HuH-7.5 (cell line): ENCODE measurements at places on chromosomes 16 and 17.

GRCh38 chr17:52724578-52724977 is 566.1 kb upstream of the CA10 start:
- no peak for DNase-seq

DNA sequence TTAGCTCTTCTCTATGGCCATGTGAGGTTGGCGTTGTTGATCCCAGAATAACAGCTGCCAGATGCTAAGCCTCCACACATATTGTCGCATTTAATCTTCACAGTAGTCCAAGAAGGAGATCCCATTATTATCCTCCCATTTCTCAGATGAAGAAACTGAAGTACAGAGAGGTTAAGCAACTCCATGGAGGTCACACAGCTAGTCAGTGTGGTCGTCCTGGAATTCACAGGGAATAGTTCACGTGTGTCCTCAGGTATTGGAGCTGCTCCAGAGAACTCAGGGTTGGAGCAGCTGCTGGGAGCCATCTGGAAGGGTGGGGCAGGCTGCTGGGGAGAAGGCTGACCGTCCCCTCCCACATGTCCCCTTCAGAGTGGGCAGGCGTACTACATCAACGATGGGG is 19.5 kb downstream of the SDR42E2 start:
- no peak for DNase-seq

DNA sequence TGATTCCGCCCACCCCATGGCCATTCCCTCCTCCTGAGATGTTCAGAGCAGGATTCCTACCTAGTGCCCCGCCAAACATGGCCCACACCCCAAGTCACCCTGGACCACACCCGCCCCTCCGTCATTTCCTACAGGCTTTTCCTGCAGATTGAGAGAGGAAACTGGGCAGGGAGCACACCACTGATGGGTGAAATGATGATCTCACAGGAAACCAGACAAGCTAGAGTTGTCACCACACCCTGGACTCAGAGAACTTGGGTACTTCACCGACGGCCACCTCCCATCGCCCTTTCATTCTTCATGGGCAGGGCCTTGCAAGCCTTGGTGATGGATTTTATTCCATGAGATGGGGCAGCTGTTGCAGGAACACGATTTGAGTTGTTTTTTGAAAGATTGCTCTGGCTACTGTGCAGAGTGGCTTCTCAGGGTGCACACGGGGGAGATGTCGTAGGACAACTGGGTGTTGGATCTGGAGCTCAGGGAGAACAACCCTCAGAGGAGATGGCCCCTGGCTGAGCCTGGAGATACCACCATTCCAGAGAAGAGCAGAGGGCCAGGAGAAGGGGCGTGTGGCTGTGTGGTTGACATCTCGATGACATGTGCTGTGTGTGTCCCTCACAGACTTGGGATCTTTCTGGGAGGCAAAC is 7.4 kb upstream of the B9D1 start:
- DNase-seq, result no peak

DNA sequence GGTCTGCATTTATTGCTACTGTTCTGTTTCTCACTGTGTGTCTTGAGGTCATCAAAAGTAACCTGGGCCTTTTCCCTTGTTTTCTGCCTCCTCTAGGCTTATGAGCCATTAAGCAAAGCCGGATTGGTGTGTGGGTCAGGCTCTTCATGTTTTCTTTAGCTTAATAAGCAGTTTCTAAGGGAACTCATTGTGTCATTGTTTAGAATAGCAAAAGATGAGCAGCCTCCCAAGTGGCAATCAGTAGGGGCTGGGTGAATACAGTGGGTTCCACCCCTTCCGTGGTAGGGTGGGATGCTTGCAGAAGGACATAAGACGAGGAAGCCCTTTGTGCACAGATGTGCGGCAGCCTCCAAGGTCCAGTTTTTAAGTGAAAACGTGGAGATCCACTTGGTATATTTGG is 34.5 kb downstream of the ABCC1 start:
- no peak for DNase-seq

GRCh38 chr17:68592009-68592408 is 9.2 kb downstream of the FAM20A start:
- DNase-seq, result no peak

- DNase-seq, result no peak
These were observed 2.3 kb downstream of the CLUH start for GRCh38 chr17:2709183-2709661.

DNA sequence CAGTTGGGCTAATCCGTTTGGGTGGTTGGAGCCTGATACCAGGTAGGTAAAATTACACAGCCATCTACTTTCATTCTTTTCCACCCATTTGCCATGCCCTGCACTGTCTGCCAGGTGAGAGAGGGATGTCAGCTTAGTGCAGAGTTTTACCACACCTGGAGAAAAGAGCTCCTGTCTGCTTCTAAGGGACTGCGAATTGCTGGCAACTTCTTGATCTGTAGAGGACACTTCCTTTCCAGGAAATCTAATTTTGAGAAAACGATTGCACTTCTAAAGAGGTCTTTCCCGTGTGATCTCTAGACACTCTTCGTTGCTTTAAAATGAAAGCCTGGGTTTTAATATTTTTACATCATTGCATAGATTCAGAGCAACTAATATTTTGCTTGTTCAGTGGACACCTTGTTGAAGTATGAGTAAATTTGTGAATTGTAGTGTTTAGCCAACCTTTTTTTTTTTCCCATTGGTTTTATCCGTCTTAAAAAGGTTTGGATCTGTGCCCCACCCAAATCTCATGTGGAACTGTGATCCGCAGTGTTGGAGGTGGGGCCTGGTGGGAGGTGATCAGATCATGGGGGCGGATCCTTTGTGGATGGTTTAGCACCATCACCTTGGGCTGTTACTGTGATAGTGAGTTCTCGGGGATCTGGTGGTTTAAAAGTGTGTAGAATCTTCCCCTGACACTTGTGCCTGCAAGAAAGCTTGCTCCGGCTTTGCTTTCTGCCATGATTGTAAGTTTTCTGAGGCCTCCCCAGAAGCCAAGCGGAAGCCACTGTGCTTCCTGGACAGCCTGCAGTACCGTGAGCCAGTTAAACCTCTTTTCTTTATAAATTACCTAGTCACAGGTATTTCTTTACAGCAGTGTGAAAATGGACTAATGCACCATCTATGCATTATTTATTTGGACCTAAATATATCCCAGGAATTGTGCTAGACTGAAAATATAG is 104.6 kb downstream of the PRKCA start:
- DNase-seq, result no peak

GRCh38 chr16:49809062-49809461 is 46.9 kb downstream of the ZNF423 start:
- DNase-seq, result no peak

- DNase-seq, result no peak
These were observed 363.4 kb downstream of the CDH13 start for GRCh38 chr16:82990155-82990554.

DNA sequence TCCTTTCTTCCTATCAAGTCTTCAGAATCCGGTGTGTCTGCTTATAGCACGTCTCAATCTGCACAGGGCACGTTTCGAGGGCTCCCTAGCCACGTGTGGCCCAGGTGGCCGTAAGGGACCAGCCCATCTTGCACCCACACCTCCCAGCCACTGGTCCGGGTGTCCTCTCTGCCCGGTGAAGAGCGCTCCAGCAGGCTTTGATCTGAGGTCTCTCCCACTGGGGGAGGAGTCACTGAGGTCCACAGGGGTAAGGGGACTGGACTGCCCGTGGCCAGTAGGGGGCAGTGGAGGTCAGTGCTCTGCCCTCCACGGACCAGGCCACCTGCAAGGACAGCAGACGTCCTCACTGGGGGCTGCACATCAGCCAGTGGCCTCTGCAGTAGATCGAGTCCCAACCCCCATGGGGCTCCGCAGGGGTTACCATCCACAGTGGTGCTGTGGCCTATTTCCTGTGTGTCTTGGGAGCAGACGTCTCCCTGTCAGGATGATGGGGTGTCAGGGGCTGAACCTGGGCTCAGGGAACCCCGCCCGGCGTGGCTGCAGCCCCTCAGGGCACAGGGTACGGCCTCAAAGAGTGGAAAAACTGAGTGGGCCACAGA is 204.1 kb upstream of the CIBAR2 start:
- DNase-seq, result peak; percentile 90

DNA sequence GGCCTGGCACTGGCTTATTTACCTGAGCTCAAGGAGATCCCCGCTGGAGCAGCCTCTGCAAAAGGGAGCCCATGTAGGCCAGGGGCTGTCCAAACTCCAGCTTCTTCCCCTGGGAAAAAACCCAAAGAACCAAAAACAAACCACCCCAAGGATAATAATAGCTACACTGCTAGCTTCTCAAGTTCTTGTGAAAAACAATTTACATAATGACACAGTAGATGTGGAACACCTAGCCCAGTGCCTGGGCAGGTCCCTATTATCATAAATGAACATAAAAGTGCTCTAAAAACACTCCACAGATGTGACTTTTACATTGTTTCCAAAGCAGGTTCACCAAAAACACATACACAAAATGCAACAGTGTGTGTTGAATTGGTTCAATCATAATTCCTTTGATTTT is 27.3 kb downstream of the CENPV start:
- DNase-seq, result no peak

DNA sequence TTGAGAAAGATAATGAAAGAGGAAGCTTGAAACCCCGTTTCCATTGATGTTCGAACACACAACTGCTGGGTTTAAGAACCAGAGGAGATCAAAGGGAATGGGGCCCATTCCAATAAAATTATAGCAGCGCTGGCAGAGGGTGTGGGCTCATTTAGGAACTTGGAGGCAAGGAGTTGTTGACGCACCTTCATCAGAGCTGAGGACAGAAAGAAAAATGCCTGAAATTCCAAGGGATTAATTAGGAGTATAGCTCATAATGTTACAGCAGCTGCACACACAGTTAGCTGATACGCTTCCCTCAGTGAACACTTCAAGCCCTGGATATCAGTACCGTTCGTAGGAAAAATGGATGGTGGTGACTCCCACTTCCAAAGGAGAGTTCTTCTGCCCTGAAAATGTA is 127.2 kb downstream of the AXIN2 start:
- no peak for DNase-seq

DNA sequence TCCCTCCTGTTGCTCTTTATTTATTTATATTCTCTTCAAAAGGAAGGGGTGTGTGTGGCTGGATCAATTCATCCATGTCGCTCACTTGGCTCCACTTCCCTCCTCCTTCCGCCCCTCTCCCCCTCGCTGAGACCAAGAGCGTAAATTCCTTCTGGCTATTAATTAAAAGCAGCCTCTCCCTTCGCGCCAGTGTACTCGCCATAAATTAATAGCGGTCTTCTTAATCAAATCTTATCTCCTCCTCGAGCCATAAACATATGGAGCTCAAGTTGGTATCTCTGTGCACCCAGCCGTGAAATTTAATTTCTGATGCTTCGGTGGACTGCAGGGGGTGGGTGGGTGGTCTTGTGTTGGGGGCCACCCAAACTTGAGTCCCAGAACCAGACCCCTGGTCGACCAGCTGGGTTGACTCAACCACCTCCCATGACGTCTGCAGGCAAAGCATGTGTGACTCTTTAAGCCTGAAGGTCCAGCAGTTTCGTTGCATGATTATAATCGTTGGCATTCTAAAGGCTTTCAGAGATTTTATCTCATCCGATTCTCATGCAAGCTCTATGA is 57.9 kb downstream of the SDK2 start:
- no peak for DNase-seq

- no peak for DNase-seq
These were observed 3.0 kb upstream of the NLRC3 start for GRCh38 chr16:3580251-3580651.

DNA sequence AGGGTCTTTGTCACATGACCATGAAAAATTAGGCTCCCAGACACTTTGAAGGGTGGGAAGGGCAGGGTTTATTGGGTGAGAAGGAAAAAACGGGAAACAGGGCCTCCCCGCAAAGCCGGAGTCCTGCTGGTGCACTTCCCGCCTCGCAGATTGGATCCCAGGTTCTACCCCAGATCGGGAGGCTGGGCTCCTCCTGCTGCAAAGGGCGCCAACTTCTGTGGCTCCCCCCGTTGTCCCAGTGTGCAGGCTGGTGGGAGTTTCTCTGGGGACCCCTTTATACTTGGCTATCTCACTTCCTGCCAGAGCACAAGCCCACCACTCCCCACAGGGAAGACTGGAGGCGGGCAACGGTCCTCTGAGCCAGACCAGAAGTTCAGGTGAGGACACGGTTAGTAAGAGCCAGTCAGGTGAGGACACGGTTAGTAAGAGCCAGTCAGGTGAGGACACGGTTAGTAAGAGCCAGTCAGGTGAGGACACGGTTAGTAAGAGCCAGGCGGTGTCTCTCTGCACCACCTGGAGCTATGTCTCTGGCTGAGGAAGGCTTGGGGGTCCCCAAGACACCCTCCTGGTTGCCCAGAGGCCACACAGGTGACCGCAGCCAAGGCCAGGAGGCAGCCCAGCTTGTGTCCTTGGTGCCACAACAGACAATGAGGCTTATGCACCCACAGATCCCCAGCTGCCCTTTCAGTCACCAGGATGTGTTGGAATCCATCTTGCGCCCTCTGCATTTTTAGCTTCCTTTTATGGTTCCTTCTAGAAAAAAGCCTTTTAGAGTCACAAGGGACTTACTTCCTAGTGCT is 48.1 kb upstream of the CHMP6 start:
- no peak for DNase-seq

- DNase-seq, result no peak
These were observed 3.3 kb upstream of the HEXIM1 start for GRCh38 chr17:45145035-45145389.

GRCh38 chr16:71883168-71883848 is 674 bp downstream of the ZNF821 start:
- DNase-seq, result peak; percentile 39

- no peak for DNase-seq
These were observed 11.7 kb upstream of the CACNA1H start for GRCh38 chr16:1141191-1141590.

GRCh38 chr16:70692130-70692872 is 6.4 kb upstream of the MTSS2 start:
- DNase-seq, result no peak

GRCh38 chr17:8555062-8555461 is 75.5 kb downstream of the MYH10 start:
- no peak for DNase-seq

DNA sequence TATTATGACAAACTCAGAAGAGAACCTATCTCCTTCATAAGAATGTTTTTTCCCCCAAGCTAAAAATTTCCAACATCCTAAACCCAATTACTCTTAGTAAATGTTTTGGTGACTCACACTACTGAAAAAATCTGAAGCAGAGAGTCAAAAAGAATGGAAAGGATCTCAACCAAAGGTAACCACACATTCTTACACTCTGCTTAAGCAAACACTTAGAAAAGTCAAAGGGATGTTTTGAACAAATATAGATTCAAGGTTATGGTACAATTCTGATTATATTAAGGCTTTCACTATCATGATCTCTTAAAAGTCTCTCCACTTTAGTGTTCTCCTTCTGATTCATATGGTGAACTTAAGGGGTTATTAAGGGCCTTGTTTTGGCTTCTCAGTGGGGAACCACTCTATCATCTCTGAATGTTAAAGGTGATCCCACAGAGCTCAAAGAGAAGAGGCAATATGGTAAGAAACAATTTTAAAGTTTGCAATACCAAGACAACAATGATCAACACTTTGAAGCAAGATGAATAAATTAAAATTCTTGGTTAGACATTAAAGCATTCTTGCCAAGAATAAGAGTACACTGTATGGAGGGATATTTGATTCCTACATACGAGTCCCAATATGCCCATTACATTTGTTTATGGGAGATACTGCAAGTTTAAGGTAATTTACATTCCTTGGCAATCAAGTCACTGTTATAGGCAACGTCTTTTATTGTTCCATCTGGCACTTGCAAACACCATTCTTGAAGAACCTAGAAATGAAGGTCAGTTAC is 69.2 kb downstream of the CDC27 start:
- DNase-seq, result no peak
